Omental fat pad (tissue), 4 donors: ENCODE measurements at places on chromosomes 12 and 14. TPM values are rescaled to one million over a fixed set of nuclear protein-coding genes. Genes with fewer than 3 reads are reported as not detected.

DNA sequence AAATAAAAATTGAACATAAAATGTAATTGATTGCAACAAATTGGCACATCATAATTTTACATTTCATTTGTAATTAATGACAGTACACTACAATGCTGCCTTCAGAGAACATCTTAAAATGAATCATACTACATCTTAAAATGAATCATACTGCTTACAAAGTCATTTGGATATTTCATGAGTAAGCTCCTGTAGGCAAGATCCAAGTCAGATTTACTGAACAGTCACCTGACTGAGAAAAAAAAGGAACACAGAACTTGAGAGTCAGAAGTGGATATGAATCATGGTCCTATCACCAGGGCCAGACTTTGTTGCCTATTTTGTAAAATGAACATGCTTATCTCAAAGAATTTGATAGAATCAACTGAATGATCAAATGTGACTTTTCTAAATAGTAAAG is 32.7 kb upstream of the FBLN5 start:
- no peak for DNase-seq

DNA sequence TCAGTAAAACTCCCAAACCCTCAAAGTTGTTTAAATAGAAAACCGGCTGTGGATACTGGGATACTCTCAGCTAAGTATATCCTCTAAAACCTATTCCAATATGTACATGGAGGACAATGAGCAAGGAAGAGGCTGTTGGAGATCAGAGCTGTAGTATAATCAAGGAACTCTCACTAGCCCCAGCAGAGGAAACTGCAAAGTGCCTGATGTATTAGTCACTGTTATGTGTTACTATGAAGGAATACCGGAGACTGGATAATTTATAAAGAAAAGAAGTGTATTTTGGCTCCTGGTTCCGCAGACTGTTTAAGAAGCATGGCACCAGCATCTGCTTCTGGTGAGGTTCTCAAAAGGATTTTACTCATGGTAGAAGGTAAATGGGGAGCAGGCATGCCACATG is 65.6 kb upstream of the RPL10L start:
- DNase-seq = no peak

DNA sequence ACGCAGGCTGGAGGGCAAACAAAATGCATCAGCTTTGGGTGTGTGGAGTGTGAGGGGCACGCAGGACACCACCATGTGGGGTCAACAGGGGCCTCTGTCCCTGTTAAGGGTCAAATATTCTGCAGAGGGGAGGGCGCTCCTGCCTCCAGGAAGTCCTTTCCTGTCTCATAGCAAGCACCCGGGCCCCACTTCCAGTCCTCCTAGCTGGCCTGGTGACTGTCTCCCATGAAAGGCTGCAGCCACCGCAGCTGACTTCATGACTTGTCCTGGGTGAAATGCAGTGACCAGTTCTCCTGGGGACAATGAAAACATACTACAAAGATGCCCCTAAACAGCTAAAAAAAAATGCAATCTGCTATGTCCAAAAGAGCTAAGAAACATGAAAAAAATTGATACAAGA is 53.6 kb downstream of the LGMN start:
- DNase-seq = no peak

DNA sequence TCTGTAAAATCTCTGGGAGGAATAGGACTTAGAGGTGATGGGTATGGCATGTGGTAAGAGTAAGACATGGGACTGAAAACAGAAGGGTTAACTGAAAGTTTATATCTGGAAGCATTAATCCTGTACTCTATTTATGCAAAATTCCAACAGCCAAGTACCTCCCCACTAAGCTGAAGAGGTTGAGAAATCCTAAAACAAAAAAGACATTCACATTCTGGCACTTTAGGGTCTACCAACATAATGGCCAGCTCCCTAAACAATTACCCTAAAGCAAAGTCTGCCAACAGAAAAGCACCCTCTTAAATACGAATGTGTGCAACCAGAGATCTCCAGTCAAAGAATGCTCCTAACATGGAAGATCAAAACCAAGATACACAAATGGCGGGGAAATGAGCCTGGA is 87.4 kb downstream of the GTF2A1 start:
- no peak for DNase-seq

DNA sequence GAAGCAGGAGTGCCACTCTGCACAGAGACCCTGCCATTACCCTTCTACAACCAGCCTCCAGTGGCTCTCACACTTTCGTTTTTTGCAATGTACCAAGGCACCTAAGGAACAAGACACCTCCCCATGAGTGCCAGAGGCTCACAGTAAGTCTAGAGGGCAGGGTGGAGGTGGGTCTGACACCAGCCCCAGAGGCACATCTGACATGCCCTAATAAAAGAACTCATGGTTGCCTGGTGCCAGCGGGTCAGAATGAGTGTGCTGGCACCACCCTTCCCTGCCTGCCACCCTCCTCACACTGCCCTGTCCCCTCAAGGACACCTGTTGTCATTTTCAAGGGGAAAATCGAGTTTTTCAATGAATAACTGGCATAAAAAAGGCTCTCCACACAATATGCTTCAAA is 161.2 kb downstream of the FOXN3 start:
- no peak for DNase-seq

DNA sequence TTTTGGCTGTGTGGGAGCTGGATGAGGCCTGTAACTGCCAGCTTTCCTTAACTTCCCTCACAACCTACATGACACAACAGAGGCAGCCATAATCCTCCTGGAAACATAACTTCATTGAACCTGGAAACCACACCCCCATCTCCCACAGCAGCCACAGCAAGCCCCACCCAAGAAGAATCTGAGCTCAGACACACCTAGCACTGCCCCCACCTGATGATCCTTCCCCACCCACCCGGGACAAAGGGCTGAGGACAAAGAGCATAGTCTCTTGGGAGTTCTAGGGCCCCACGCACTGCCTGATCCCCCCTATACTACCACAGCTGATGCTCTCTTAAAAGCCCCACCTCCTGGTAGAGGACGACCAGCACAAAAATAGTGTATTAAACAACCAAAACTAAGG is 29.6 kb upstream of the TSPAN8 start:
- no peak for DNase-seq

DNA sequence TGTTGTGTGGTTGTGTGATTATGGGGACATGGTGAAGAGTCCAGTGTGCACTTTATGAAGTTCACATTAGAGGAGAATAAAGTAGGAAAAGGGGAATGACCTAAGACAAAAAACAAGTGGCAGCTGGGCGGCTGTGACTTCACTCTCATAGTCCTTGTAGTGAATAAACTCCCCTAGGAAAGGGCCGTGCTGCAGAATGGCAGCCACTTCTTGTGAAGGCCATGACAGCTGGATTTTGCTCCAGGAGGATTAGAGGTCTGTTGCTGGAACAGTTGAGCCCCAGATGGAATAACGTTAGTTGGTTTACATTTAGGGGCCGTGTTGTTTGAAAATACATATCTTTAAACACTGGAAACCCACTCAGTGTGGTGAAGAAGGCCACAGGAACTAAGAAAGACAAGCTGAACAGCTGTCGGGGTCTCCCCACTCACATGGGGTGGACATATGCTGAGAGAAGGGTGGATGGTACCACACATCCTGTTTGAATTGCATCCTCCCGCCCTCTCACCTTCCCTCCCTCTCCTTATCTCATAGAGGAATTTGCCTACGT is 276.9 kb downstream of the CACNA1C start:
- DNase-seq = no peak

DNA sequence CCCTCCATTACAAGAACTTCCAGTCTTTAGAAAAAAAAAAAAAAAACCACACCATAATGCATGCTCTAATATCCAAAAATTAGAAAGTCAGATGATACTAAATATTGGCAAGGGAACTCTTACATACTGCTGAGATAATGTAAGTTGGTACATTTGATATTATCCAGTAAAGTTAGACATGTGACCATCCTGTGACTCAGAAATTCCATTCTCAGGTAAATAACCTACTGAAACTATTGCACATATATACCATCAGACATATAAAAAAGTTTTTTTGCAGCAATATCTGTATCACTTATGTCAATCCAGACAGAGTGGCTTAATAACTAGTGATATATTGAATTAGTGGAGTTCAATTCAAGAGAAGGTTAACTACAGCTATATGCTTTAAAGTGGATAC is 63.5 kb downstream of the KITLG start:
- no peak for DNase-seq

- no peak for DNase-seq
Measured at GRCh38 chr12:108838194-108839017, 19.0 kb downstream of the SSH1 start.

The HOXC12 gene
- not detected for total RNA-seq

- no peak for DNase-seq
Measured at GRCh38 chr12:3727354-3727753, 25.6 kb downstream of the CRACR2A start.

GRCh38 chr14:73188501-73188911 is 48.8 kb upstream of the PAPLN start:
- no peak for DNase-seq

The CLEC2A gene
- not detected for total RNA-seq

- DNase-seq = no peak
Measured at GRCh38 chr12:18261273-18261672, at the start of gene PIK3C2G. Gene PIK3C2G, plus strand, starts transcription at chr12:18261518. Its CDS starts 20,564 bp downstream, at chr12:18282082.

DNA sequence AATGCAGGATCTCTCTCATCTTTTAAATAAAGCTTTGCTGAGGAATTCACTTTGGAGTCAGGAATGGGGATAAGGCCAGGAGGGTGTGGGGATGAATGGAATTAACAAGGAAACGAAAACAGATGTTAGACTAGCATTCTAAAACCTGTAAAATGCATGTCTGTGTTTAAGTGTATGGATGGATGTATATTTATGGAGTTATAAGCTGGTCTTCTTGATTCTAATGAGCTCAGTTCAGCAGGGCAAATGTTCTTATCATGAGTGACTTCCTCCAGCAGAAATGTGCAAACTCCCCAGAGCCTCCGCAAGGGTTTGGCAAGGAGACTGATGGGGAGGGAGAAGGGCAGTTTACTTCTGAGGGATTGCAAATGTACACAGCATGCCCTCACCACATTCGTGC is 149.1 kb downstream of the NTF3 start:
- no peak for DNase-seq

DNA sequence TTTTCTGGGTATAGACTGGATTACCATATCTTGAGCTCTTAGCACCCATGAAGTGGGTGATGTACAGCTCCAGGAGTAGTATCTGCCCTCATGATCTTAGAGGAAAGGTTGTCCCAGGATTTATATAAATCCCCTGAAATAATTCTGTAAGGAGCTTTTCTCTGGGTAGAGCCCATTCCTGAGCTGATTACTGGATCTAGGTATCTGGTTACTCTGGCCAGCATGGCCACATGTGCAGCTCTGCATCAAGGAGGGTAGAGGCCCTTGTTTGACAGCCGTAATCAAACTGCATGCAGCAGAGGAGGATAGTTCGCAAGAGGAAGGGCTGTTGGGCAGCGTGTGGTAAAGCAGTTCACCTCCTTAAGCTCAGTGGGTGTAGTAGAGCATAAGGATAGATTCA is 8.5 kb downstream of the COX14 start:
- no peak for DNase-seq

The ASIC1 gene
- total RNA-seq = 0.69 TPM

The ANKRD33 gene
- total RNA-seq = not detected

The TC2N gene
- 26.8 TPM for total RNA-seq

The A2M gene
- total RNA-seq = 178 TPM

GRCh38 chr14:50530794-50531365 is 1.5 kb downstream of the MAP4K5 start:
- no peak for DNase-seq

The TNFAIP2 gene
- total RNA-seq = 215 TPM

DNA sequence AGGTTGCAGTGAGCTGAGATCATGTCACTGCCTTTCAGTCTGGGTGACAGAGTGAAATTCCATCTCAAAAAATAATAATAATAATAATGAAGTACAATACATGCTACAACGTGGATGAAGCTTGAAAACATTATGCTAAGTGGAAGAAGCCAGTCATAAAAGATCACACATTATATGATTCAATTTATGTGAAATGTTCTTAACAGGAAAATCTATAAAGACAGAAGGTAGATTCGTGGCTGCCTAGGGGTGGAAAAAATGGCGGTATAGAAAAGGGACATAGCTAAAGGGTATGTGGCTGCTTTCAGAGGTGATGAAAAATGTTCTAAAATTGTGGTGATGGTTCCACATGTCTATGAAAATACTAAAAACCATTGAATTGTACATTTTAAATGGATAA is 41.0 kb upstream of the AMIGO2 start:
- DNase-seq = no peak

The DAAM1 gene
- total RNA-seq = 52.1 TPM

DNA sequence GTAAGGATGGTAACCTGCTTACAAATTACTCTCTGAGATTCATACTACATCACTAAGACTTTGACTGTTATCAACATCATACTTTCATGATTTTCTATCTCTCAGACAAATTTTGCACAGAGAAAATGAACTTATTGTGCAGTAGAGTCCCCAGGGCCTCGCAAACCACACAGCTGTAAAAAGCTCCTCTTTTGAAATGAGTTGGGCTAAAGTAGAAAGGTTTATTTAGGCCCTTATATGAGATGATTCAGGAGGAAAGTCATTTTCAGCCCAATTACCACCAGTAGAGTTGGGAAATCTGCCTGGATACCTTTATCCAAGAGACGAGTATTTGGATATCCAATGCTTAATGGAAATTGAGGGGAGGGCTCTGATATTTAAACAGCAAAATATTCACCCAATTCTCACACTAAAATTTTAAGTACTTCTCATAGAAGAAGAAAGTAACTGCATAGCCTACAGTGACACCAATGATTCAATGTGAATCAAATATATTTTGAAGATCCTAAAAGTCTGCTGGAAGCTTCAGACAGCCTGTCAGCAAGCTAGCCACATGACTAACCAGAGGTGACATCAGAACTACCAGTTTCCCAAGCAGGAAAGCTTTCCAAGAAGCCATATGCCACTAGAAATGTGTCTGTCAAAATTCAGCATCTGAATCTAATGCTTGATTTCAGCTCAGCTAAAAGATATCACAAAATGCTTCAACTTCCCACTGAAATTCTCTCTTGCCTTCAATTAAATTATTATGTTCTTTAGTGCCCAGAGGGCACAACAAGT is 190.1 kb upstream of the SYT1 start:
- no peak for DNase-seq

- no peak for DNase-seq
Measured at GRCh38 chr12:116878567-116879508, 2.4 kb downstream of the HRK start.

GRCh38 chr14:85359505-85359904 is 170.4 kb upstream of the FLRT2 start:
- no peak for DNase-seq

GRCh38 chr14:105925615-105926372 is 399.4 kb downstream of the TMEM121 start:
- no peak for DNase-seq

The TMEM229B gene
- 6.6 TPM for total RNA-seq
